Thoracic aorta (tissue), 2 donors: ENCODE measurements at places on chromosomes 12 and 14.

- no peaks in the 10 kb centered on the region for H3K4me1 ChIP-seq
- no peak overlapping the region for H3K4me3 ChIP-seq
- no peak overlapping the region for H3K27ac ChIP-seq
- H3K36me3 ChIP-seq: no peaks in the 10 kb centered on the region
- no peak for DNase-seq
Measured at GRCh38 chr12:75960086-75960910, 71.3 kb downstream of the PHLDA1 start.

GRCh38 chr12:43285159-43285598 lies 266.8 kb downstream of the ADAMTS20 start:
- H3K4me1 ChIP-seq: no peaks in the 10 kb centered on the region
- no peak overlapping the region for H3K4me3 ChIP-seq
- DNase-seq: no peak
- no peak overlapping the region for H3K27ac ChIP-seq
- no peaks in the 10 kb centered on the region for H3K36me3 ChIP-seq

- H3K36me3 ChIP-seq: no peaks in the 10 kb centered on the region
- no peak overlapping the region for H3K4me3 ChIP-seq
- no peaks in the 10 kb centered on the region for H3K27me3 ChIP-seq
Measured at GRCh38 chr12:9606736-9607372, 862 bp downstream of the KLRB1 start.

DNA sequence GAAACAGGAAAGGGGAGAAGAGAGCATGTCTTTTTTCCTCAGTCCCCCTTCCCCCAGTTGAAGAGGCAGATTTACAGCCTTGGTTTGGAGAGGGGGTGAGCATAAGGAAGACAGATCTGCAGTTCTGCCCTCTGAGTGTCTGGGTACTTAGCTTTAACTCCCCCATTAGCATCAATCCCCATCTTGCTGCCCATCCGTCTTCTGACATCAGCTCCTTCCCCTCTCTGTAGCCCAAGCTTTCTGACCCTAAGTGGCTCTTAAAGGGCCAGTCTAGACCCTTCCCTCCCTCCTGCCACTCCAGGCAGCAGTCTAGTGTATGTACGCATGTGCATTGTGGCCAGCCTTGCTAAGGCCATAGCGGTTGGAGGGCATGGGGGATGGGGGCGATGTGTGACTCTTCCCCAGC lies 7.3 kb downstream of the GPR84 start:
- H3K27ac ChIP-seq: no peak overlapping the region
- H3K4me3 ChIP-seq: no peak overlapping the region
- no peak for DNase-seq
- H3K27me3 ChIP-seq: no peaks in the 10 kb centered on the region

DNA sequence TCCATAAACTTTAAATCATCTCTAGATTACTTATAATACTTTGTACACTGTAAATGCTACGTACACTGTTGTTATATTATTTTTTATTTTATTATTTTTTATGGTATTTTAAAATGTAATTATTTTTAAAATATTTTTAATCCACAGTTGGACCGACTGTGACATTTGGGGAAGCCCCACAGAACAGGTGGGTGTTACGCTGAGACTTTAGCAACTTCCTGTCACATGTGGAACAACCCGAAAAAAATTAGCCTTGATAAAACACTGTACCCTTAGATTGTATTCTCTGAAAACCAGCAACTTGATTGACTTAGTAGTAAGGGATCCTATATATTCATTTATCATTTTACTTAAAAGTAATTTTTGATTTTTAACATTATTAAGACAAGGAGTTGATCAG lies 1755.7 kb upstream of the SEL1L start:
- no peak overlapping the region for H3K27ac ChIP-seq
- H3K36me3 ChIP-seq: no peaks in the 10 kb centered on the region
- no peak overlapping the region for H3K4me3 ChIP-seq
- DNase-seq: no peak
- no peaks in the 10 kb centered on the region for H3K27me3 ChIP-seq
- no peaks in the 10 kb centered on the region for H3K4me1 ChIP-seq

DNA sequence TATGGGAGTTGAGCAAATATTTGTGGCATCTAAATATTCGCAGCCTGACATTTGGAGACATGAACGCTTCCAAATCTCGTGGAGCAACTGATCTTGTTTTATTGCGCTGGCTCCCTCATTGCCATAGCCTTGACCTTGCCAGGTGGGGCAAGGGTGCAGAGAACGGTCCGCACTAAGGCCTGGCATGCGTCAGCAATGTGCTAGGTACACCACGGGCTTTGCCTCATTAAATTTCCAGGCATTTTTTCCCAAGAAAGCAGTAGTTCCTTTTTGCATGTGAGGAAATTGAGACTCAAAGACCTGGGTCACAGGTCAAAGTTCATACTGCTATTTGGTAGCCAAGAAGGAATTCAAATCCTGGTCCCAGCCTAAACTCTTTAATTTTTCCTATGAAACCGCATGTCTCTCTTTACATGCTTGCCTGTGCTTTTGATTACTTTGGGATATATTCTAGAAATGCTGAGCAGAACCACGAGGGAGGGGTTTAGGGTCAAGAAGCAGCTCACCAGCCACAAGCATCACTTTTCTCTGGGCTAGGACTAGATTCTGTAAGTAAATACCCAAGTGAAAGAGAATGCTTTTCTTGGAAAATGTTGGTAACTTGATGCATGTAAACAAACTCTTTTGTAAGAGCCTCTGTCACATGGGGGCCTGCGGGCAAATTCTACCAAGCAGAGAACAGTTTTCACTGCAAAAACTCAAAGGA lies 891.6 kb downstream of the VRK1 start:
- no peak for DNase-seq
- no peak overlapping the region for H3K4me3 ChIP-seq
- H3K27ac ChIP-seq: no peak overlapping the region
- no peaks in the 10 kb centered on the region for H3K4me1 ChIP-seq
- no peaks in the 10 kb centered on the region for H3K27me3 ChIP-seq

GRCh38 chr14:52767058-52767833 lies 24.2 kb downstream of the GNPNAT1 start:
- no peak overlapping the region for H3K4me3 ChIP-seq
- no peak for DNase-seq
- no peaks in the 10 kb centered on the region for H3K27me3 ChIP-seq
- H3K36me3 ChIP-seq: peaks cover 10% of the 10 kb centered on the region

DNA sequence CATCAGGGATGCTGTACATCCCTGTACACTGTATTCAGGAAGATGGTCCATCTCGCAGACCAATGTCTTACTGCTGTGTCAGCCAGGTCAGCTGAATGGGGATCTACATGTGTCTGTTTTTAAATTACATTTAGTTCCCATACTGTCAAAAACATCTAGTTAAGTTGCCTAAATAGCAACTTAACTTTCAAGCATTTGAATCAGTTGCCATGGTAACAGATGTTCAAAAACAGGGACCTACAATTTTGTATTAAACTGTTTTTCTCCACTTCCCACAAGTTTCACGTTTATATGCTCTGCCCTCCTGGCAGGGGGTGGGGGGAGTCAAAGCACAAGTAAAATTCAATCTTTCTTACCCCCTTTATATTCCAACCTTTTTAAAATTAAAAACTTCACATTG lies 38.3 kb downstream of the C12orf42 start:
- no peaks in the 10 kb centered on the region for H3K4me1 ChIP-seq
- no peak for DNase-seq
- no peak overlapping the region for H3K27ac ChIP-seq
- H3K36me3 ChIP-seq: no peaks in the 10 kb centered on the region
- no peak overlapping the region for H3K4me3 ChIP-seq

DNA sequence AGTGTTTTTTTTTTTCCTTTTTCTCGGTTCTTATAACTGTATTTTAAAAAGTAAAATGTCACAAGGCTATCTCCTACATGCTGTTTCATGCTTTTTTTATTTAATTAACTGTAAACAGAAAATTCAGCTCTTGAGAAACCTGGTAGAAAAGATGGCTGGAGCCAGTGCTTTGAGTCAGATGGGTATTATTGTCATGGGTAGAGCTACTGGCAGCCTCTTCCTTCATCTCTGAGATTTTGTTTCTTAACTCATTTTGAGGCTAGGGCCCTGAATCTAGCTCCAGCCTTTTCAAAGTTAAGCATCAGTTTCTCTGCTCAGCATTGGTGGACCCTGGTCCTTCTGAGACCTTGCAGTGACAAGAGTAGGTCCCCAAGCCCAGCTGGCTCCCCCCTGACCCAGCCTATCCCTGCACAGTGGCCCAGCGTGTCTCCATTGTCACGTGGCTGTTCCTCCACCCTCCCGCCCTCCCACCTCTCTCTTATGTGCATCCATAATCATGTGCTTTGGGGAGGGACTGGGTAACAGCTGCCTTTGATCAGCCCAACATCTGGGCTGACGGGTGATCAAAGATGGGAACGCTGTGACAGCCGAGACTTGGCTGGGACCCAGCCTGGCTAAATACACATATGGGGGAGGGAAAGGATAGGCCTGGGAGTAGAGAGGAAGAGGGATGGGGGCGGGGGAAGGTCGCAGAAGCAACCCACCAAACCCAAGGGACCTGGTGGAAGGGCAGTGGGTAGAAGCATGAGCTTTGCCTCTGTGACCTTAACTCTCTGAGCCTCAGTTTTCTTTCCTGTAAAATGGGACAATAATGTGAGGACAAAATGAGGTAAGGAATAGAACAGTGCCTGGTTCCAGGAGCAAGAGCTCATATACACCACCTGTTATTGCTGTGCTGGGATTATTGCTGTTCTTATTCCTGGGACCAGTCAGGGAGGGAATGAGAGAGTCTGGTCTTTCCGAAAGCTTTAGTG lies 24.4 kb upstream of the RBM19 start:
- H3K27ac ChIP-seq: no peak overlapping the region
- H3K4me3 ChIP-seq: no peak overlapping the region
- DNase-seq: no peak
- H3K27me3 ChIP-seq: no peaks in the 10 kb centered on the region
- H3K4me1 ChIP-seq: no peaks in the 10 kb centered on the region

DNA sequence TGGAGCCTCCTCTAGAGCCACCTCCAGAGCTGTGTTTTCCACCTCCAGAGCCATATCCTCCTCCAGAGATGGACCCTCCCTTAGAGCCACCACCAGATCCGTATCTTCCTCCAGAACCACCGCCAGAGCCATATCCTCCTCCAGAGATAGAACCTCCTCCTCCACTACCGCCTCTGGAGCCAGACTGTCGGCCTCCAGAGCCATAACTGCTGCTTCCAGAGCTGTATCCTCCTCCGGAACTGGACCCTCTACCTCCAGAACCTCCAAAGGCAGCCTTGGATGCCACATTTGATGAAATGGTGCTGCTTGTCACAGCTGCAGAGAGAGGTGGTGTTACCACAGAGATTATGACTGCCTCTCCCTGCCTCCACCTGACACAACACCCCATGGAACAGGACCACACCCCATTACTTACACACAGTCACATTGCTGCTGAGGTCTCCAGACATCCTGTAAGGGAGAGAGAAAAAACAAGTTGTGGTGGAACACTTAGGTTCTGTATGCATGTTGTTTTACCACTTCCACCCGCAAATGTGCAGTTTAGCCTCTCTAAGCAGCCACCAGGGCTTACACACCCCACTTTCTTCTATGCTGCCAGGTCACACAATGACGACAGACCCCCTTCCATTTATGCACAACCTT lies 6.8 kb downstream of the KRT2 start:
- H3K27ac ChIP-seq: no peak overlapping the region
- no peak for DNase-seq
- H3K36me3 ChIP-seq: no peaks in the 10 kb centered on the region
- no peak overlapping the region for H3K4me3 ChIP-seq
- no peaks in the 10 kb centered on the region for H3K4me1 ChIP-seq

DNA sequence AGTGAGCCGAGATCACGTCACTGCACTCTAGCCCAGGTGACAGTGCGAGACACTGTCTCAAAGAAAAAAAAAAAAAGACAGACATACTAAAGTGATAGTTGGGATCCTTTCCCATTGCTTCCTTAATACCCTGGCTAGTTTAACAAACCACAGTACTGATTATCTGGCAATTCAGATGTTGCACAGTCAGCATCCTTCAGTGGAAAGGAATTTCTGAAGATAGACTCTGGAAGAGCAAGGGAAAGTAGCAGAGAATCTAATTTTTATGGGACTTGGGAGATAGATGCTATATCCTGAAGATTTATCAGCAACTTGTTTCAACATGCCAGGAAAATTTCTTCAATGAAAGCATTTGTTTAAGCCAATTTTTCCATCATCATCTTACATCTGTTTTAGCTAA lies 6.5 kb upstream of the PPFIBP1 start:
- peaks cover 22% of the 10 kb centered on the region for H3K4me1 ChIP-seq
- no peak for DNase-seq
- no peak overlapping the region for H3K4me3 ChIP-seq
- H3K27ac ChIP-seq: no peak overlapping the region
- H3K27me3 ChIP-seq: no peaks in the 10 kb centered on the region

DNA sequence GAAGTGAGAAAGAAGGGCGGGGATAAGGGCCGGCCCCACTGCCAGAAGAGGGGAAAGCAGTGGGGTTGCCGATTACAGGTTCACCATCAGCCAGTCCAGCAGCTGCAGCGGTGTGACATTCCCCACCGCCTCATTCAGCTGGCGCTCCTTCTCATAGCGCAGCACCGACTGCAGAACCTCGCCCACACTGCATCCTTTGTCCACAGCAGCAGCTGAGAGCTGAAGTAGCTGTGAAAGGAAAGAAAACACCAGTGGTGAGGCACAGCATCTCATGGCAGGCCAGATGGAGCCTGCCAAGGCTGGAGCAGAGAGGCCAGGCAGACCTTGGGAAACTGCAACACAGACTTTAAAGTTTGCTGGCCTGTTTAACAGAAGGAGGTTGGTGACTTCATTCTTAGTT lies 33.2 kb downstream of the AKAP3 start:
- H3K27ac ChIP-seq: no peak overlapping the region
- no peaks in the 10 kb centered on the region for H3K4me1 ChIP-seq
- DNase-seq: no peak
- H3K36me3 ChIP-seq: peaks cover 16% of the 10 kb centered on the region

DNA sequence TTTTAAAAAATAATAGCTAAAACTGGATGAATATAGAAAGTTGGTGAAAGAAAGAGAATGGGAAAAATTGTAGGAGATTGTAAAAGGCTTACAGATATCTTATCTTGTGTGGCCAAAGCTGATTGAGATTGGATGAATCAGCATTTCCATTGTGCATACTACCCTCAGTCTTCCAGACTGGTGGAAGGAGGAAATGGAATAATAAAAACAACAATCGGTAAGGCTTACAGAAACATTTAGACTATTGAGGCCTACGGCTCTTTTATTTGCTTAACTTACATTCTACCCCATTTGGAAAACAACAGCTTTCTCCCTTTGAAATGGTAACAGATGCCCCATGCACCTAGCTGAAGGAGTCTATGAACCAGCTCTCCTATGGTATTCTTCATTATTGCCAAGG lies 129.8 kb downstream of the PTPRB start:
- no peak for DNase-seq
- no peaks in the 10 kb centered on the region for H3K4me1 ChIP-seq
- no peaks in the 10 kb centered on the region for H3K27me3 ChIP-seq
- no peaks in the 10 kb centered on the region for H3K36me3 ChIP-seq
- no peak overlapping the region for H3K27ac ChIP-seq

GRCh38 chr12:59873136-59873535 lies 277.3 kb downstream of the SLC16A7 start:
- no peaks in the 10 kb centered on the region for H3K36me3 ChIP-seq
- no peak overlapping the region for H3K4me3 ChIP-seq
- H3K27me3 ChIP-seq: no peaks in the 10 kb centered on the region
- no peak overlapping the region for H3K27ac ChIP-seq
